ENCODE measurements at places on chromosomes 11 and 22. TPM values are rescaled to one million over a fixed set of nuclear protein-coding genes. Genes with fewer than 3 reads are reported as not detected.

Gene NRGN
- total RNA-seq: not detected

Gene OR5D16
- total RNA-seq: not detected

Gene KCNQ1OT1
- 6.6 TPM for total RNA-seq

Gene OR52H1
- total RNA-seq: not detected

Gene PRDX5
- 267 TPM for total RNA-seq

DNA sequence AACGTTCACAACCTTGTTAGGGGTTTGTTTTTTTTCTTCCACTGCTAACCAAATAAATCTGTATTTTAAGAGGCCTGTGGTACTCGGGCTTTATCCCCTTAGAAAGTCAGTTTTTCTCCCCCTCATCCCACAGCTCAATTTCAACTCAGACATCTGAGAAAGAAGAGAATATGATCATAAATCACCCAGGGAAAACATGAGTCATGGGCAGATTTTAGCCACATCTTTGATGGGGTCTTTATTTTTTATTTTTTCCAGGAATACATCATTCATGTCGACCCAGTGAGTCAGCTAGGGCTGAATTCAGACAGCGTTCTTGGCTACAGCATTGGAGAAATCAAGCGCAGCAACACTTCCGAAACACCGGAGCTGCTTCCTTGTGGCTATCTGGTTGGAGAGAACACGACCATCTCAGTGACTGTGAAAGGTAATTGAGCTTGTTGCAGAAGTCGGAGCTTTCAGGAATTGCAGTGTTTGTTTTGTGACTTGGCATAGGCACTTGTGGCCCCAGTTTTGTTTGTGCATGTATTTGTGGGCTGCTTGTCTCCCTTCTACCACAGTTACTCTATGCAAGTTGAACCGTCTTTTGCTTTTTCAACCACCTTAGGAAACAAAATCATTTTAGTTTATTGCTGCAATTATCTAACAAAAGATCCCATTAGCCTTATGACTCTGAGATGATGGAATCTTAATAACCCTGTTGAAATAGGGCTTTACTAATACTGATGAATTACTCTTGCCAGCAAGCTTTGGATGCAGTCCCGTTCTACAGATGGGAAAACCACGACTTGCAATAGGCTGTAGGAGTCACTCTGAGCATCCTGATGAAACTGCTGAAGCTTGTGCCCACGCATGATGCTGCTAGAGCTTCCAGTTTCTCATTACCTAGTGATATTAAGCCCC is 62.7 kb downstream of the DBX1 start:
- H3K4me3 ChIP-seq: no peak overlapping the region
- no peaks in the 10 kb centered on the region for H3K36me3 ChIP-seq

GRCh38 chr11:1295591-1295990 is 13.8 kb downstream of the TOLLIP start:
- no peak for DNase-seq
- no peak overlapping the region for H3K27ac ChIP-seq
- H3K36me3 ChIP-seq: no peaks in the 10 kb centered on the region
- H3K27me3 ChIP-seq: no peaks in the 10 kb centered on the region

GRCh38 chr11:70402685-70403084 is 4.4 kb downstream of the CTTN start:
- no peak for DNase-seq
- no peaks in the 10 kb centered on the region for H3K36me3 ChIP-seq
- H3K27ac ChIP-seq: peak overlapping the region; percentile 28

DNA sequence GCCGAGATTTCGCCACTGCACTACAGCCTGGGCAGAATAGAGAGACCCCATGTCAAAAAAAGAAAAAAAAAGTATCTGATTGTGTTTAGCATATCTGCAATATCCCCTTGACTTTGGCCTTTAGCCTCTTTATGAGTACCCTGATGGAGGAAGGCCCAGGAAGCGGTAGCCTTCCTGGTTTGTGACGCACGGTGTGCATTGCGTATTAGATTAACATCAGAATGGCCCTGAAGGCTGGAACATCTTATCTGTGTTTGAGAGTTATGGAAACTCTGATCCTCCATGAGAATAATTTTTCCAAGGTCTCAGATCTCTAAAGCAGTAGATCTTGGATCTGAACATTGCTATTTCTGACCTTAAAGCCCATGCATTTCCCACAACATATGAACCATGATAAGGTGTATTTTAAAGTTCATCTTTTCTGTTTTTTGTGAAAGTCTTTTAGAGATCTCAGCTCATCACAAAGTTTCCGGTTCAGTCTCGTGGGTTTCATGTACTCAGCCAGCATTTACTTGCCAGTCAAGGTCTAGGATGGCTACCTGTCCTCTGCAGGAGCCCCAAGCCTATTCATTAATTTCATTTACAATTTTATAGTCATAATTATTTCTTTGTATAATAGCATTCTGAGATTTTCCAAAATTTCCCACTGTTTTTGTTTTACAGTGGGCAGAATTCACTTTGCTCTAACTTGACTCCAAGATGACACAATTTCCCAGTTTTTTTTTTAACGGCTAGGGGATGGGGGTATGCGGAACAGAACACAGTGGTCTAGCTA is 605 bp upstream of the FDX1 start:
- H3K4me1 ChIP-seq: peaks cover 23% of the 10 kb centered on the region
- no peak for DNase-seq
- peak overlapping the region; percentile 98 for H3K4me3 ChIP-seq

GRCh38 chr11:134333946-134334345 is 2.2 kb downstream of the GLB1L2 start:
- no peak overlapping the region for H3K27ac ChIP-seq
- H3K4me3 ChIP-seq: no peak overlapping the region
- peaks cover 9% of the 10 kb centered on the region for H3K4me1 ChIP-seq
- H3K36me3 ChIP-seq: no peaks in the 10 kb centered on the region
- DNase-seq: no peak

DNA sequence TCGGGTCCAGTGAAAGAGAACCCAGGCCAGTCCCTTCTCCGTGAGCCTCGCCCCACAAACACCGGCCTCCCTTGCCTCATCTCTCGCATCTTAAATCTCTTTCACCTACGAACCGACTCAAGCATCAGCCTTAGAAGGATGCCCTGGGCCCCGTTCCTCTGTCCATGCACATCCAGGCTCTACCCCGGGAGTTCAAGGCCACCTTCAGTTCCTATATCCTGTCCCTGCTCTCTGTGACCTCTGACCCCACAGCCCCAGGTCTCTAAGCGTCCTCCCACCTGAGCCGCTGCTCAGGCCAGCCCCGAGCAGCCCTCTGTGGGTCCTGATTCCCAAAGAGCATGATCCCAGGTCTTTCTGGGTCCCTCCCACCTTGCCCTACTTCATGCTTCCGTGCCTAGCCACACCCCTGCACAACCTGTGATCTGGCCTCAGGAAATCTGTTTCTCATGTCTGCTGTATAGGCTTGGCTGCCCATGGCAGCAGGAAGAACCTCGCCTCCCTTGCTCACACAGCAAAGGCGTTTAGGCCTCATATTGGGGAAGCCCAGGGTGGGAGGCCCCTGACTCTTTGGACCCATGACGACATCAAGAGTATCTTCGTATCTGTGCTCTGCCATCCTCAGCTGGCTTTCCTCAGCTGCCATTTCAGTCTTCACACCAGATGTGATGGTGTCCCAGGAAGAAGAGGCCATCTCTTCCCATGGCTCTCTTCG is 77.5 kb upstream of the SEPTIN5 start:
- no peaks in the 10 kb centered on the region for H3K4me1 ChIP-seq
- H3K36me3 ChIP-seq: no peaks in the 10 kb centered on the region
- no peak for DNase-seq
- no peak overlapping the region for H3K27ac ChIP-seq
- no peaks in the 10 kb centered on the region for H3K27me3 ChIP-seq

DNA sequence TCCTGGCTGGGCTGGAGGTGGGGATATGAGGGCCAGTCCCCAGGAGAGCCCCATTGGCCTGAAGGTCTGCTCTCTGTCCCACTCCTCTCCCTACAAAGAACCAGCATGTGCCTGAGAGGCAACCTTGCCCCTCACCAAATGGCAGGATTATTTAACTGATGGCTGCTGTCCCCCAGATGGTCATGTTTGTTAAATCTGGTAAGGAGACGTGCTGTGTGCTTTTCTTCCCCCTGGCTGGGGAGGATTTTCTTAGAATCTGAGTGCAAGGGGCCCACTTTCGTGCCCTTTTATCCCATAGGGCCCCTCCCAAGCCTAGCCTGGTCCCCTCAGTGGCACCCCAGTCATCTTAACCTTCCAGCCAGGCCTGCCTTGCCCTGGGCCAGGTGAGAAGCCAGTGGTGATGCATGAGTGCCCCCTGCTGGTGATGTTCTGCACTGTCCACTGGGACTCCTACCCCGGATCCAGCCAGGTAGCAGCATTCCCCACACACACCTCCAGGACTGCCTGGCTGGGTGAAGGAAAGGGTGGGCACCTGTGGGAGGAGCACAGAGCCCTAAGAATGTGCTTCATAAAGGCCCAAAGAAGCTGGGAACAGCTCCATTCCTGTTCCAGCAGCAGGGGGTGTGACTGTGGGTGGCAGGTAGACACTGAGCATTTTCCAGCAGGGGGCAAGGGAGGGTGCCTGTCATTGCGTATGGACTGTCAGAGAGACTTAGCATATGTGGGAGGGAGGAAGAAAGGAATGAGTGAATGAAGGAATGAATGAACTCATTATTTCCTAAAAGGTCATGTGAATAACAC is 28.9 kb downstream of the MFNG start:
- no peaks in the 10 kb centered on the region for H3K36me3 ChIP-seq
- peaks cover 20% of the 10 kb centered on the region for H3K4me1 ChIP-seq
- H3K27ac ChIP-seq: no peak overlapping the region
- no peak overlapping the region for H3K4me3 ChIP-seq

GRCh38 chr11:88806410-88806809 is 259.4 kb downstream of the GRM5 start:
- no peak for DNase-seq
- H3K27me3 ChIP-seq: no peaks in the 10 kb centered on the region
- no peak overlapping the region for H3K27ac ChIP-seq
- no peak overlapping the region for H3K4me3 ChIP-seq

GRCh38 chr11:31646216-31646615 is 136.6 kb downstream of the ELP4 start:
- H3K4me1 ChIP-seq: no peaks in the 10 kb centered on the region
- H3K27ac ChIP-seq: no peak overlapping the region
- no peaks in the 10 kb centered on the region for H3K36me3 ChIP-seq
- no peak for DNase-seq

DNA sequence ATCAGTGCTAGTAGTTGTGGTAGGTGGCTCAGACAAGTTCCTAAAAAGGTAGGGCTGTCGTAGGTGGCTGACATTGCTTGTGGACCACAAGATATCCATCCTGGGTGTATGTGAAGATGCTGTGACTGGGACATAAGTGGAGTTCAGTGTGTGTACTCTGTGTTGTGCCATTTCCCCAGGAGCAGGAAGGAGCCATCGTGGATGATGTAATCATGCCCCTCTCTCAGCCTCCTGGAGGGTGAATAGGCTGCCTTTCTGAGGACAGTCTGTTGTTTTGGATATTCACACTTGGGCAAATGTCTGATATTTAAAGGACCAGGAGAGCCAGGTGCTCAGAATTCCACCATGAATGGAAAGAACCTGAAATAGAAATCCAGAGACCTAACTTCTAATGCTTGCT is 2.7 kb downstream of the HEPHL1 start:
- no peaks in the 10 kb centered on the region for H3K36me3 ChIP-seq
- H3K27ac ChIP-seq: no peak overlapping the region
- H3K27me3 ChIP-seq: no peaks in the 10 kb centered on the region
- no peak overlapping the region for H3K4me3 ChIP-seq
